Activated effector memory CD4-positive, alpha-beta T cell treated with Interleukin-2 at 50 U/mL for 16 hours (primary cell): ENCODE measurements at places on chromosomes 5 and 9.

- DNase-seq, result no peak
These were observed 50.4 kb upstream of the FAM170A start for GRCh38 chr5:119578937-119579336.

- no peak for DNase-seq
These were observed 40.6 kb downstream of the PHAX start for GRCh38 chr5:126641387-126641786.

- no peak for DNase-seq
These were observed 60.0 kb downstream of the DROSHA start for GRCh38 chr5:31471916-31472315.

GRCh38 chr9:7827056-7827455, 27.5 kb upstream of the DMAC1 start:
- no peak for DNase-seq

DNA sequence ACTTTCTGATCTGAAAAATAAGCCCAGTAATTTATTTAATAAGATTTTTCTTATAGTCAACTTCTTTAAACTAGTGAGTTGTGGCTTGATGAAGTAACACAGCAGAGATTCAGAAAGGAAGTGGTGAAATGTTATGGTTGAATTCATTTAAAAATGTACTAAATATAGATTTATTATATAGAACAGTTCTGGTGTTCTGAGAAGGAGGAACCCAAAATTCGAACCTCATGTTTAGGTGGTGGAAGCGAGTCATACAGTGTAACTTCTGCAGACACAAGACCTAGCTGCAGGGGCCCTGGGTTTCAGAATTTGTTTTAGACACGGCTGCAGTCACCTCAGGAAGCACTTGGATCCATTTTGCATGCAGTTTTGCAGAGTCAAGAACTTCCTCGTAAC, 188.2 kb downstream of the TRIO start:
- DNase-seq, result no peak

- DNase-seq, result no peak
These were observed 548.4 kb downstream of the LRRC70 start for GRCh38 chr5:63127054-63127453.

DNA sequence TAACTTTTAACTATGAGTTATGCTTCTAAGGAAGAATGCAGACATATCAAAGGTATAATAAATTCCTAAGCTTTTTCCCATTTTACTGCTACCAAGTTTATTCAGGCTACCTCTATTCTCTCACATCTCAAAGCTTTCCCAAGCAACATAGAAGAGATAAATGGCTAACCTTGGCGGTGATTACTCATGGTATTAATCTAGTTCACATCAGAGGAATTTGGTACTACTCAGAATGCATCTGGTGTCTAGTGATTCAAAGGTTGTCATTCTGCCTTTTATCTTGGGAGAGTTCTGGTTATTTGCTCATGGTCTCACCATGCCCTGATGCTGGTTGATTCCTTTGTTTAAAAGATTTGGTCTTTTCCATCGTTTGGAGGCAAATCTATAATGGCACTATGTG, 182.7 kb downstream of the TAF11L14 start:
- DNase-seq, result no peak

DNA sequence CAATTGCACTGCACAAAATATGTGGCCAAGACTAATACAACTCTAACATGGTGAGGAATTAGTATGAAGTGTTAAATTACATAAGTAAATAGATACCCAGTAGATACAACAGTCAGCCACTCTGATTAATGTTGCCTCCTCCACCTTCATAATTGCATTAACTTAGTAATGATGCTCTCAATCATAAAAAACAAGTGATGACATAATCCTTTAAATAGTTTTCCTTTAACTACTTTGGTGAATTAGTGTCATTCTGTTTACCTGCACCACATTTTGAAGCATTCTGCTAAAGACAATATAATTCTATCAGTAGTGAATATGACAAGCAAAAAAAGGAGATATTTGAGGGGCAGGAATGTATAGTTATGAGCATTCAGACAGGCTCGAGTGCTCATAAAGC, 265.9 kb upstream of the SLC24A2 start:
- DNase-seq, result no peak

GRCh38 chr5:124642151-124642550, 104.3 kb downstream of the ZNF608 start:
- DNase-seq, result no peak

- DNase-seq, result peak; percentile 63
These were observed 238.8 kb downstream of the ARHGAP26 start for GRCh38 chr5:143008809-143009521.

DNA sequence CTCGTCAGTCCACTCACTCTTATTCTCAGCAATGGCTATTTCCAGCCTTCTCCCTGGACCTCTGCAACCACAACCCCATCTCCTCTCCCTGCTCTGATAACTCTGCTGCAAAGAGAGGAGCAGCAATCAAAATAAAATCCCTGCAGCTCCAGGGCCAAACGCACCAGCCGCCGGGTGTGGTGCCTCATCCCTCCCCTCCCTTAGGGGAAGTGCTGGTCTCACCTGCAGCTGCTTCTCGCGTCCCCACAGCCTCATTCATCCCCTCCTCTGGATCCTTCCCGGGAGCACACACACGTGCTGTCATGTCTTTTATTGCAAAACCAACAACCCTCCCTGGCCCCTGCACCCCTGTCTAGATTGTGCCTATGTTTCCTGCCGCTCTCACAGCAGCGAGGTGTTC, 77.8 kb downstream of the TENT4A start:
- no peak for DNase-seq

DNA sequence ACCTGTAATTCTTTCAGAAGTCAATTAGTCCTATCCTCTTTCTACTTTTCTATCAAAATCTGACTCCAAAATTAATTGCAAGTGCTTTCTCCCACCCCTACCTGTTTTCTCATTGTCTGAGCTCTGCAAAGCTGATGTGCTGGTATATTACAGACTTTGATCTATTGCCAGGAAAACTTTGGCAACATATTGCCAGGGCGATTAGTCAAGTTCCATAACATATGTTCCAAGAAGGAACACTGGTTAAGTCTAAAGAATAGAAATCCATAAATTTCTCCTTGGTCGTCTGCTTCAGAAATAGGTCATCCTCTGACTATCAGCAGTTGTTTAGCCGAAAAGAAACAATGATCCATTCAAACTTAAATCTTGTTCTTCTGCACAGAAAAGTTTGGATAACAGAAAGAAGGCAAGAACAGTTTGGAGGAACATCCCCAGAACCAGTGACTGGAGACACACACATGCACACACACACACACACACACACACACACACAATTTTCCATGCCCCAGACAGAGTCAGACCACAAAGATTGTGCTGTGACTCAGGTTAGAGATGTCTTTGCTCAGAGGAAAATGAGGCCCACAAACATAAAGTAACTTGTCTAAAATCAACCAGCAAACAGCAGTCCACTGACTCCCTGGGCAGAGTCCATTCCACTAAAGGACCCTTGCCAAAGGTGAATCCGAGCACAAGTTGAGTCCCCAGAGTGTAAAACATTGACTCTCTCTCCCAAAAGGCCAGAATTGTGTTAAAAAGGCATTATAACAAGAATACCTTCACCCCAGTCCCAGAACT, 202.1 kb downstream of the DEPDC1B start:
- no peak for DNase-seq

GRCh38 chr9:129550199-129550839, 70.6 kb downstream of the C9orf50 start:
- DNase-seq, result no peak

DNA sequence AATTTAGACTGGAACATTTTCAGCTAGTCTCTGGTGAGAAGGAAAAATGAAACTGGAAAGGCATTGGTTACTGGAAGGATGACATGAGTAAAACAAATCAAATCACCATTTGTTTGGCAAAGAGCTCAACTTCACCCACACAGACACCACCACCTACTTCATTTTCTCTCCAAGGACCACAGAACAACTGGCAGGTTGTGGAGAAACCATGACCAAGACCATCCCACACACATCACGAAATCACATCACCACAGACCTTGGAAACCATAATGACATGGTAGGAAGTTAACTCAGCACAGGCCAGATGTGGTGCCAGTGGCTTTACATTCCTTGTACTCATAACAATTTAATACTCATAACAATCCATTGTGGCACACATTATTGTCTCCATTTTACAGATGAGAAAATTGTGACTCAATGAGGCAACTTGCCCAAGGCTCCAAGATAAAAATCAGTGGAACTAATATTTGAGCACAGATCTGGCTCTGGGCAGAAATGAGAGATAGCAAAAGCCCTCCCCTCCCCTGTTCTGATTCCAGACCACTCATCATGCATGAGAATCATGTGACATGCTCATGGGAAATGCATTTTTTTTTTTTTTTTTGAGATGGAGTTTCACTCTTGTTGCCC, 7.5 kb downstream of the OR1K1 start:
- no peak for DNase-seq

DNA sequence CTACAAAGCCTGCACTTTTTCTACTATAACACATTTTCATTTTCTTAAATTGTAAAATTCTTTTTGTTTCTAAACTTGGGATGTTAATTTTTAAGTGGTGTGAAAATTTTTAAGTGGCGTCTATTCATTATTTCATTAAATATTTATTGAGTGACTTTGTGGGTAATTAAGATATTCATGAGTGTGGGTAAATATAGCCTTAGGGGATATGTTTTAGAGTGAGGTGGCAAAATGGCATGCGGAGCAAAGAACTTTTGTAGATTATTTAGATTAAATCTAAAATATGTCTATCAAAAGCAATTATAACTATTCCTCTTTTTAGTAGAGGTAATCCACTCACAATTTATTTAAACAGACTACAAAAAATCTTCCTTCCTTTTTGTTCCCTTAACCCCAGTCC, 188.4 kb downstream of the PCSK1 start:
- no peak for DNase-seq

DNA sequence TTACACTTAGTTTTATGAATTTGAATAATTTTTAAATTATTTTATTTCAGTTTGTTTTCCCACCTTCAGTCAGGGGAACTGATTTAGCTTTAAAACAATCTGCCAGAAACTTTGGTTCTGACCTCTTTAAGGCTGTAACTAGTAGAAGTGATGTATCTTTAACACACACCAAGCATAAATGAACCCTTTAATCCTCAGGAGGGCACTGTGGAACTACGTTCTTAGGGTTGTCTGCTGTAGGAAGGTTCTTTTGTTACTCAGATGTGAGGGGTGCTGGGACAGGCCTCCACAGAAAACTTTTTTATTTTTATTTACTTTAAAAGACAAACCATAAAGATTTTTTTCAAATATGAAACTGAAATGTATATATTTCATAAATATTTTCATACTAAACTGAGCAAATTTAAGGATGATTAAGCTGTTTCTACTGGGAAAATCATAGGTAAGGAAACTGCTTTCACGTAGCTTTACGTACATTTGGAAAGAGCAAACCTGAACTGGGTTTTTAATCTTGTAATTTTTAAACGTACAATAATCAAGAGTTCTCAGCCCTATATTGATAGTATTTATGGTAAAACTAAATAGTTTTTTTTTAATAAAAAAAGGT, 5.3 kb downstream of the KLF4 start:
- no peak for DNase-seq

DNA sequence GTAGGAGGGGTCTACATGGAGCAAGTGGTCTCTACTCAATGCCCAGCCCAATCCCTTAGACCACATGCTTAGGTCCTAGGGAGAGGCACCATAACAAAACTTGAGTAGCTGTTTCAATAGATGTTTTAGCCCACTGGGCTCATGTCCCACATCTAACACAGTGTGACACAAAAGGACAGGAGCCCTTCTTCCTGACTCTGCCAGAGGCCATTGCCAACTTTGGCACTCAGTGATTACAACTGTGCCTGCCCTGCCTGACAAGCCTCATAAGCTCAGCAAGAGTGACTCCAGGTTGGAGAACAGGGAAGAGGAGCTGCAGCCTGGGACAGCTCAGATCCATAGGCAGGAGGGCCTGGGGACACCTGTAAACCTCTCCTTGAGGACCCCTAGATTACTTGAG, 230.8 kb downstream of the ENC1 start:
- no peak for DNase-seq

GRCh38 chr5:149411738-149412519, 32.8 kb upstream of the IL17B start:
- DNase-seq, result no peak

DNA sequence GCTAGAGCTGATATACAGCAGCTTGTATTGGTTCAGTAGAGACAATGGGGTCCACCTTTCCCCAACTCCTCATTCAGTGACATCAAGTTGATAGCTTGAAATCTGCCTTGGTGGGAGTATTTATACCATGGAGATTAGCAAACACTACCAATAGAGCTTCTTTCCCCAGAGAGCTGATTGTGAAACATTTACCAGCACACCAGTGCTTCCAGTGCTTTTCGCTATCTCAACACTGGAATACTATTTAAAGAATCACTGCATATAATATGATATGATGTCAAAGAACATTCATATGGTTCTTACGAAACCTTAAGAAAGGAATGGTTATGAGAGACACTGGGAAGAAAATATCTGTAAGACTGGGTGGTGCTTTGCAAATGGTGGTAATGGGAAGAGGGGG, 21.8 kb upstream of the RNF145 start:
- no peak for DNase-seq

DNA sequence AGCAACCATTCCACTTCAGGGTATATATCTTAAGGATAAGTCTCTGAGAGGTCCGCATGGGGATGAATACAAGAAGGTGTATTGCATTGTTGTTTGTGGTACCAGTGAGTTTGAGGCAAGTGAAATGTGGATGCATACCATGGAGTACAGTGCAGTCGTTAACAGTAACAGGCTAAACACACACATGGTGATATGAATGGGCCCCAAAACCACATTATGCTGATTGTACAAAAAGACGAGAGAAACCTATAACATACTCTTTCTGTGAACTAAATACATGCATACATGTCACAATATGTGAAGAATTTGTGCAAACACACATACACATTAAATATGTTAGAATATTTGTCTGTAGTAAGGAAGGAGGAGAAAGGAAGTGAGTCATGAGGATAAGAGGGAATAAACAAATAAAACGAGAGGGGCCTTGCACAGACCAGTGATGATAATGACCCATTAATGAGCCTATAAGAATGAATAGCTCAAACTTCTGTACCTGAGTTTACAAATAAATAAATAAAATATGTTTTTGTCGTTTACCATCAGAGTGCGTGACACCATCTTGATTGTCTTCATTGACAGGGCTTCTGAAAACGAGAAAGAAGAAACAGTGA, 66.5 kb upstream of the RICTOR start:
- no peak for DNase-seq

GRCh38 chr9:80922544-80922943, 766.8 kb downstream of the TLE1 start:
- DNase-seq, result no peak

GRCh38 chr9:130933114-130934046, 5.7 kb downstream of the FIBCD1 start:
- DNase-seq, result no peak
